ENCODE measurements at places on chromosomes 5 and 9.
A peak's percentile ranks its signal among the peaks of the same experiment; 100 is the strongest.

DNA sequence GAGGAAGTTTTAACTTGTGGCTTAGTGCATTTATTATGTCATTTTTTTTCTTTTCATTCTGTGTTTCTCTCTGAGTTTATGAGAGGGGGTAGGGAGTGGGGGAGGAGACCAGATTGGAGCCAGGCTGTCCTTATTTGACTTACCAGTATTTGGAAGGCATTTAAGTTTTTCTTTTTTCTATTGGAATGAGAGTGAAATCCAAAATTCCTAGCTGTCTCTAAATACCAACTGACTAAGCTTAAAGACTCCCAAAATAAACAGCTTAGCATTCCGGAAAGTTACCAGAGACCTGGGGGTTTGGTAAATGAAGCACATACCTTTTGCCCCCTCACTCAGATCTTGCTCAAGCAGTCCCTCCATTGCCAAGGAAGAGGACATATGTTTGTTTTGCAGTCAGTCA, 581.9 kb upstream of the BRINP1 start:
- peak; percentile 51 for DNase-seq

DNA sequence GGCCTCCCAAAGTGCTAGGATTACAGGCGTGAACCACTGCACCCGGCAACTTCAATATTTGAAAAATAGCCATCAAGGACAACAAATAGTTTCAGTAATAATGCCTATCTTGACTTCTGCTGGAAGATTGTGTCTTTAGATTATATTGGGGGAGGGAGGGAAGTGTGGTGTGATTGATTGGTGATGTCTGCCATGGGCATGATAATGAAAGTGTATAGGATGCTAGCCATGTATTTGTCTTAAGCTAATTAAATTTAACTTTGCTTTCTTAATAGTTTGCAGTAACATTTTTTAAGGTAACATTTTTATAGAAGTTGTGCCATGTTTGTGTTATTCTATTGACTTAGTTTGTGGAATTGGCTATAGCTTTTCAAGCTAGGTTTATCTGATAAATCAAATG, 4.6 kb downstream of the JMY start:
- DNase-seq: no peak

DNA sequence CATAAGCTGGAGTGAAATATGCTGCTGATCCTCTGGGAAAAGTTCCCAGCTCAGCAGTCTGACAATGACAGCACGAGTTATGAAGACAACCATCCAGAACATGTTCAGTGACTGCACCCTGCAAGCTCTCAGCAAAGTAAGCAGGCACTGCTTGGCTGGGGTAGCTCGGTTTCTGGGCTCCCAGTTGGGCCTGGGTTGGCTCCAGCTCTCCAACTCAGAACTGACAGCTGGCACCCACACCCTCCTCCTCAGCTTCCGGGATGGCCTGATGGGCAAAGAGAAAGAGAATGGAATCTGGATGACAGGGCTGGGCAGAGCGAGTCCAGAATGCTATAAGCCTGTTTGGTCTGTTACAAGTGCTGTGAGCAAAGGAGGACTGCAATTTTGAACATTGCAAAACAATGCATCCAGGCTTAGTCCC, 185.0 kb downstream of the CSNK1G3 start:
- DNase-seq: no peak

GRCh38 chr9:109186857-109187520, 19.9 kb upstream of the FRRS1L start:
- DNase-seq: no peak

GRCh38 chr5:17373814-17374556, 124.0 kb upstream of the TAF11L2 start:
- DNase-seq: peak; percentile 47

GRCh38 chr9:31390403-31391025, 993.9 kb upstream of the ACO1 start:
- DNase-seq: no peak

GRCh38 chr5:9834871-9835770, 205.0 kb upstream of the TAS2R1 start:
- DNase-seq: no peak

- no peak for DNase-seq
Measured at GRCh38 chr5:35374584-35374983, 144.3 kb upstream of the PRLR start.

DNA sequence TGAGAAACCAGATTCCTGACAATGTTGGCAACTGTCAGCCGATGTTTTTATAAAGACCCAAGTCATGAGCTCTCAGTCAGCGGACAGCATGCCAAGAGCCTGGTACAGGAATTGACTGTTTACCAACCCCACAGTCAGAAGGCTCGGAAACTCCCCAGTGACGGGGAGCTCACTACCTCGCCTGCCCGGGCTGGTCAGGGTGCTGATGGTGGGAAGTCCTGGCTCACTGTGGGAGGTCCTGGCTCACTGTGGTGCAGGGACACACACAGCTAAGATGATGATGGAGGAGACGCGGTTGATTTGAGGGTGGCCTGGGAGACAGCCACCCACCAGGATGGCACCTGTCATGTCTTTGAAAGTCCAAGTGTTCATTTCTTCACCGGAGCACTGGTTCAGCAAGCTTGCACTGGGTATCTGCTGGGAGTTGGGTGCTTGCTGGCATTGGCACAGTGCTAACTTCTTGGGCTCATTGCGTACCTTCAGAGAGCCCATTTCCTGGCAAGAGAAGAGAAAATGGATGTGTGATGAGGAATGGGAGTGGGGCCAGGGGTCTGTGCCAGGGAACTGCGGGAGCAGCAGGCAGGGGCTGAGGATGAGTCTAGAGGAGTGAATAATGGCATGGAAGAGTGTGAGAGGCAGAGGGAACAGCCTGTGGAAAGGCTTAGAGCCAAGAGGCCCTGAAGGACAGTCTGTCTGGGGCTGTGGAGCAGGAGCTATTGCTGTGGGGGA, 15.3 kb downstream of the ASS1 start:
- DNase-seq: no peak

GRCh38 chr5:177124486-177124991, 9.0 kb upstream of the NSD1 start:
- no peak for DNase-seq

DNA sequence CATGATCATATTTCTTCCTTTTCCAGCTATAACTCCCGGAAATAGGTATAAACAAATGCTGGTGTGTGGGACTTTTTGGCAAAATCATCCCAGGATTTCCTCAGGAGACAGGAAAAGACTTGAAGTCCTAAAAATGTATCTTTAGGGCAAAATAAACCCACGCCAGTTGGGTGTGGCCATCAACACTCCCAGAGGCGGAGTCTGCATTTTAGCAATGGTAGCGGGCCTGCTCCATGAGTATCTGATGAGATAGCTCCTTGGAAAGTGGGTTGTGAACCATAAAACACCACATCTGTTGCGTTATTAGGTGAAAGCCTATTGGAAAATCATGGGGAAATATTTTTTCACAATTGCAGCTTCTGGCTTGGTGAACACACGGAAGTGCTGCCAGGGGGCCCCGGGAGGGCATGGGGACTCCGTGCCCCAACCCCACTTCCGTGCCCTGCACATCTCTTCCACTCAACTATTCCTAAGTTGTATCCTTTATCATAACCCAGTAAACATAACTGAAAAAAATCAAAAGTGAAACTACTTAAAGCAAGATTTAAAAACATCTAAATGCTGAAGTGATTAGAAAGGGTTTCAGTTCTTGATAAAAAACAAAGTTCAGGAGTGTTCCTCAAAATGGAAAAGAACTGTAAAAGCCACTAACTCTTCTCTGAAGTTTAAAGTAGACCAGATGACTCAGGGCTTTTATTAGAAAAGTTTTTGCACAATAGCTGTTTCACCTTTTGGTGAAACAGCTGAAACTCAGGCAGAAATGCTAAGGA, 111.2 kb downstream of the LRRC70 start:
- no peak for DNase-seq

DNA sequence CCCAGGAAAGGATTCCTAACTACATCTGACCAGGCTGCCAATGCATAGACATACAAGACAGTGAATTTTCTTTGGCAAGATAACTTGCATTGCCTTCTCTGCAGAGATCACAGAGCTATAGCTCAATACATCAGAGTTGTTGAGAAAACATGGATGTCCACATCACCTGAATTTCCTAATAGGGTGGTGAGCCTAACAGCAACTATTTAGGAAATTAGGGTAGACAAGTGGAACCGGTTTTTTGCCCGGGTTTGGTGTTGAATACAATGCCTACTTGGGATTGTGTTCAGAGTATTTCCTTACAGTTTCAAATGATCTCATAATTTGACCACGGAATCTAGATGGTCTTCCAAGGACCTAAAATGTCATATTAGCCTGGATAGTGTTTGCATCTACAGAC, 262.7 kb downstream of the KIF4B start:
- DNase-seq: no peak

DNA sequence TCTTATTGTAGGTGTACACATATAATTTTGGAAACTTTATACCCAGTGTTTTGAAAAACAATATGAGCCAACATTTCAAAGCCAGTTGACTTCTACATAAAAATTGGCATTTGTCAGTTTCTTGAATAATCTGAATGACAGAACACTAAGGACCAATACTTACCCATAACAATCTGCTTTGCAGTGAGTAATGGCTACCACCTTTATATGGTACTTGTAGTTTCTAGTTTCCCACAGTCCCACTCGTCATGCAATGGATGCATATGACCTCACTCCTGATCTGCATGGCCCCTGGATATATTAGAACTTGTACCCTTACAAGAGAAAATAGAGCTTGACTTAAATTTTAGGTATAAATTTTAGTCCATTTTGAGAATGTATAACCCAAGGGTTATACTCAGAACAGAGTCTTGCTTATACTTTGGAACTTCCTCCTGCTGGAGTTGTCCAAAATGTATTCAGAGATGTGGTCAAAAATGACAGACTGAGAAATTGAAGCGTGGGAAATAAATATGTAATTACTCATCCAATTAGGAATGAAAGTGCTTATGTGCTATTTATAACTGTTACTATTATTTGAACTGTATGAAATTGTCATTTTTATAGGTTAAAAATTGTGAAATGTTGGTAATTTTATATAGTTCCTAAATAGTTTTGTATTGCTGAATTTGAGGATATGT, 19.5 kb downstream of the XRCC4 start:
- DNase-seq: peak; percentile 5
